Midbrain (tissue), 1 donor: ENCODE measurements at places on chromosomes 5 and 9.

DNA sequence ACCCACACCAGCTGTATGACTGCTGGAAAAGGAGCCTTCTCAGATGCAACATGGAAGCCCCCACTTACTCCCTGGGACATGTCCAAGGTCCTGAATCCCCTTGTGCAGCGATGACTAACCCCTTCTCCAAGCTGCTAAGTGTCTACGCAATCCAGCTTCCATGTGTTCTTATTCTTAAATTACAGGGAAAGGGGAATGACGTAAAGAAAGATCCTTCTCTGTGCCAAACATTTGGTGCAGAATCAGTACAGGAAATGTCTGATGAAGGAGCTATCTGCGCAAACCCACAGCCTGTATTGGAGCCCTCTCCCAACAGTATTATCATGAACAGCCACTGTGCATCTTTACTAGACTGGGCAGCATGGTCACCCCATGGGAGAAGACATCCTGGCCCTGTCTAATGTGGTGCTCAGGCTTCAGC lies 183.2 kb downstream of the FRMD3 start:
- DNase-seq: no peak

DNA sequence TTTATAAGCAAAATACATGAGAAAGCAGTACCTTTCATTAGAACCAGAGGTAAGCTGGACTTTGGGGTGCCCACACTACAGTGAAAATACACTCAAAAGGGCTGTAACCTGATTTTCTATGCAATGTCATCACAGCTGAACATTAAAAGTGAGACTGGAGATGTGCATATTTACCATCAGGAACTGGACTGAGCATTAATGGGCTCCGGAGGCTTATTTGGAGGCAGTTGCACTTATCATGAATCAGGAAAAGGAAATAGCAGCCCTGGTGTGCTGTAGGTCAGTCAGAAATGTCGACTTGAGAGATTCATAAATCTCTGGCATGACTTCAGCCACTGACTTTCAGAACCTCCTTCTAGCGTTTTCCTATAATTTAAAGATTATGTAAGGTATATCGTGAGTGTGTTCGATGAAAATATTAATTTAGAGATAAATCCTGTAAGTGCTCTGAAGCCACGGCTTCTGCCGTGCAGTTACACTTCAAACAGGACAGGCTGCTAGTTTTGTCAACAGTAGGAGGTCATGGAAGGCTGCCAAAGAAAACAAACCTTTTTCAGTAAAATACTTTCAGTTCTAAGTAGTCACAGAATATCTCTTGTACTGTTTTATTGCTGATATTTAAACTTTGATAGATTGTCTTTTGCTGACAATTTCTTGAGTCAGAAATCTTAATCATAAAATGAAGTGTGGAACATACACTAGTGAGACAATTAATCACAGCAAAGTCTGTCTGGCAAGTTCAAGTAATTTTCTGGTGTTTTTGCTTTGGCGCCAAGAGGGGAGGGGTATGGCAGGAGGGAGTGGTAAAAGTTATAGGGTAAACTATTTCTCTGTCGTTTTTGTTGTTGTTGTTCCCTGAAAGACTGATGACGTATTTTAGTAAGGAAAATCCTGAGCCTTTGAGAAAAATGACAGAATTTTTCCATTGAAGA lies 939.7 kb downstream of the NR2F1-AS1 start:
- DNase-seq: no peak

DNA sequence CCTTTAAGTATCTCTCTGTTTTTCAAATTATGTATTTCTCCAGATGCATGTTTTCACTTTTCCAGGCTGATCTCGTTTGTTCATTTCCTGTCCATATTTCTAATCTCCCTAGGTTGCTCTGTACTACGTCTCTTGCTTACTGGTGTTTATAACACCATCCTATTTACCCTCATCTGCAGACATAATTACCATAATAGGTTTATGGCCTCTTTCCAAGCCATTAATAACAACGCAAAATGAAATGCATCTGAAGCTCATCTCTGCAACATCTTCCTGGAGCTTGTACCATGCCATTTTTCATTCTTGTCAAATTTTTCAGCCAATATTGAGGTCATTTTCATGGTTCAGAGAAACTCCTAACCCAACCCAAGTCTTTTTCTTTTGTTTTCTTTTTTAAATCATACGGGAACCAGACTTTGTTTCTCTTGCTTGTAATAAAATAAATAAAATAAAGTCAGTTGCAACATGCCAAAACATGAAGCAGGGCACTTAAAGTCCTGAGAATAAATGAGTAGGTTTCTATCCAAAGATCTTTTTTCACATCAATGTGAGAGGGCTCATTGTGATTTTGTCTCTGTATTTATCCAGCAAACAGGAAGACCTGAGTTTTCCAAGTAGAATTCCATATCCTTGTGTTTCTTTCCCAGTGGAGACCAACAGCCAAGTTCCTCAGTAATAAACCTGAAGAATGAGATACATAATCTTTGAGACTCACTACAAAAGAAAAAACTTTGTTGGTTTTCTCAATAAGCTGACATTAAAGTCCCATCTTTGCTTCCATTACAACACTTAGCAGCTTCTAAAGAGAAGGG lies 37.0 kb downstream of the DPYSL3 start:
- no peak for DNase-seq

DNA sequence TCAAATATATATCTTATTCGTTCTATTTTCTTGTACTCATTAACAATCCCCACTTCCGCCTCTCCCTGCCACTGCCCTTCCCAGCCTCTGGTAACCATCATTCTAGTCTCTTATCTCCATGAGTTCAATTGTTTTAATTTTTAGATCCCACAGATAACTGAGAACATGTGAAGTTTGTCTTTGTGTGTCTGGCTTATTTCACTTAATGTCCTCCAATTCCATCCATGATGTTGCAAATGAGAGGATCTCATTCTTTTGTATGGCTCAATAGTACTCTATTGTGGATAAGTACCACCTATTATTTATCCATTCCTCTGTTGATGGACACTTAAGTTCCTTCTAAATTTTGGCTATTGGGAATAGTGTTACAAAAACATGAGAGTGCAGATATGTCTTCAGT lies 17.2 kb upstream of the CMYA5 start:
- no peak for DNase-seq

- DNase-seq: no peak
Measured at GRCh38 chr9:120944948-120945347, 18.4 kb upstream of the TRAF1 start.

DNA sequence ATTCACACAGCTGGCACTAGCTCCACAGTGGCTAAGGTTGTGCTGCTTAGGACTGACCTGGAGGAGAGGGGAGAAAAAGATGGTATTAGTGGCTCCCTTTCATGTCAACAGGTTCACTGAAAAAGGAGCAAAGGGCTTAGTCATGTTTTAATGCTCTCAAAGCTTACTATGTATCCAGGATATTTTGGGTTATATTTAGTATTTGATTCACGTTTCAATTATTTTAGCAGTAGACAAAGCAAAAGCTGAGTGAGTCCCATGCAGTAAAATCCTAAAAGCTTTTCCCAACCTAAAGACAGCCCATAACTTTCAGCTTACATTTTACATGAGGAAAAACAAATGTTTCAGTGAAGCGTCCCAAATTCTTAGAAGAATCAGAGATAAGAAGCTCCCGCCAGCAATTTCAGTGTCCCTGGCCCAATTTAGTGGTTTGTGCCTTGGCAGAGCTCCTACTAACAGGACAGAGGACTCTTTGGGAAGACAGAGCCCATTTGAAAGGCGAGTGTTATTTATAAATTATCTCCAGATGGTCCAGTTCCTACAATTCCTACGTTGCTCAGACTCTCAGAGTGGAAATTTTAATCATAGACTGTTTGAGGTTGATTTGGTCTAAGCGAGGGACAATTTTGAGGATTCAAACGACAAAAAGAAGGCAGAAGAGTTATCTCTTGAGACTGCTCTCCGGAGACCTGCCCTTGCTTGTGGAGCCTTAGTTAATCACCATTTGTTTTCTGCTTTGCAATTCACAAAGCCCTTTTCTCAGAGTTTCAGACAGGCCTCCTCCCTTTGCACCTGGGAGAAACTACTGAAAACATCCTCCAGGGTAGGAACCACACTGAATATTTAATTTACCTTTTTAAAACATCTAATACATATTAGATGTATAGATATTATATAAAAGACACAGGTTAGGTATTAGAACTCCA lies 225.0 kb upstream of the ANKRD55 start:
- no peak for DNase-seq
